ENCODE measurements at places on chromosomes 5 and 9.

DNA sequence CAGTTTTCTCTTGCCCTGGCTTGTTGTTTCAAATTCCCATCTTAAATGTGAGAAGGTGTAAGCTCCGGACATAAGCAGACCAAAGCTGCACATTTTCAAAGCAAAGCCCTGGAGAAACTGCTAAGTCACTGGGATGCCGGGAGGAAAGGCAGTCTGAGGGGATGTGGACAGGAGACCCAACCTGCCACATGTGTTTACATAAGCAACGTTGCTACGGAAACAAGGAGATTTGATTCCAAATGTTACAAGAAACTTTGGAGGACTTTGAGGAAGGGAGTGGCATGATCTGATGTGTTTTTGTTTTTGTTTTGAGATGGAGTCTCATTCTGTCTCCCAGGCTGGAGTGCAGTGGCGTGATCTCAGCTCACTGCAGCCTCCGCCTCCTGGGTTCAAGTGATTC, 25.7 kb upstream of the INSYN2B start:
- DNase-seq = no peak

DNA sequence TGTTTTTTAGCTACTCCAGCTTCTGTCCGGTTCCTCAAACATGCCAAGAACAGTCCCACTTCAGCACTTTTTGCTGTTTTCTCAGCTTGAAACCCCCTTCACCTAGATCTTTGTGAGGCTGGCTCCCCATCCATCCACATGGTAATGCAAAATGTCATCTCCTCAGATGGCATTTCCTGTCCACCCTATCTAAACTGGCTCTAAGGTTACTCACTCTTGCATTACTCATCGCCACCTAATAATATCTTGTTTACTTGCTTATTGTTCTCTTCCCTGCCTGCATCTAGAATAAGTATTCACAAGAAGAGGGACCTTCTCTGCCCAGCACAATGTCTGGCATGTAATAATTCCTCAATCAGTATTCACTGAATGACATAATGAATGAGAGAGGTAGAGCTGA, 220.1 kb downstream of the FAM114A2 start:
- DNase-seq = no peak

DNA sequence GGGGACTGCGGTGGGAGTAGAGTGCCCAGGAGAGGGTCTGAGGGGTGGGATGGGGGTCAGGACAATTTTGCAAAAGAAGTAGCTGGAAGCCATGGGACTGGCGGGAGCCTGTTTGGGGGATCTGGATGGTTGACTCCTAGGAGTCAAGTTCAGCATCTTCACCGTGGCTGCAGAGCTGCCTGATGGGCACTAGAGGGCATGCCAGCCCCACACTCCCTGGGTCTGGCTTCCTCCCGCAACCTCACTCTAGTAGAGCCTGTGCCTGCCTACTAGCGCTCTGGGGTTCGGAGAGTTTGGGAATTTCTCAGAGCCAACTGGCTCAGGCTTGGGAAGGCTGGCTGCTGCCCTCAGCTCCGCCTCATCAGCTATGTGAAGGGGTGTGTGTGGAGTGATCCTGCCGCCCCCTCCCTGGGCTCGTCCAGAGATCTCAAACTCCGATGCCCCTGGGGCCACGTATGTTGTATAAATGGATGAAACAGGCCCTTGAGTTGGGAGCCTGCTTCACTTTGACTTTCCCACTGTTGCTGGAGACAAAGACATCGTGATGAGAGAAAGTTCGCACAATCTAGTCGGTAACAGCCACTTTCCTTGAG, 10.8 kb downstream of the TSPAN17 start:
- DNase-seq = no peak

DNA sequence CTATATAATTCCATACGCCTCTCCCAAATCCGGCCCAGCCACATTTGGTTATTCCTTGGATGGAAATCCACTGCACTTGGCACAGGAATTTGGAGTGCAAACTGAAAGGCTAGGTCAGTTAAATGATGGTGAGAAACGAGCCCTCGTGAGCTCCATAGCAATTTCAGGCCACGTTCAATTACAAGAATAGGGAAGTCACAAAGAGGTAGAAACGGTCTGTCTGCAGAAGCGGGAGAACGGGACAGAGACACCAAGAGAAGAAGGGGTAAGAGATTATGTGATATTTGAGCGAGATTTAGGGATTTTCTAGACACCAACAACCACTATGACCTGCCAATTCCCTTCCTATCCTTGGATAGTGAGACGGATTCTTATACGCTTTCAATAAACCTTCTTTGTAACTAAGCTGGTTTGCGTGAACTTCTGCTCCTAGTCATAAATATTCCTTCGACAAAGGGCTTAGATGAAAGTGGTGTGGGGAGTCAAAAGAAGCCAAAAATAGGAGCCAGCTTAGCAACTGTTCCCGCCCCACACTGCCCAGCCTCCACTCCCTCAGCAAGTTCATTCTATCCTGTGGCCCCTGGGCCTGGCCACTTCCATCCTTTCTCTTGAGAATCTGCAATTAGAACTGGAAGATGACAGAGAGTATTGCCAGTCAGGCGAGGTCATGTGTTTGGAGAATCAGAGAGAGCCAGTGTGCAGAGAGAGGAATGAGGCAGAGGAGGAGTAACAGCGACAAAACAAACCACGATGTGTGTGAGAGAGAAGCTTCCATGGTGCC, 118.4 kb downstream of the ZNF608 start:
- no peak for DNase-seq

- no peak for DNase-seq
These were observed 53.5 kb upstream of the MCCC2 start for GRCh38 chr5:71533615-71534014.

DNA sequence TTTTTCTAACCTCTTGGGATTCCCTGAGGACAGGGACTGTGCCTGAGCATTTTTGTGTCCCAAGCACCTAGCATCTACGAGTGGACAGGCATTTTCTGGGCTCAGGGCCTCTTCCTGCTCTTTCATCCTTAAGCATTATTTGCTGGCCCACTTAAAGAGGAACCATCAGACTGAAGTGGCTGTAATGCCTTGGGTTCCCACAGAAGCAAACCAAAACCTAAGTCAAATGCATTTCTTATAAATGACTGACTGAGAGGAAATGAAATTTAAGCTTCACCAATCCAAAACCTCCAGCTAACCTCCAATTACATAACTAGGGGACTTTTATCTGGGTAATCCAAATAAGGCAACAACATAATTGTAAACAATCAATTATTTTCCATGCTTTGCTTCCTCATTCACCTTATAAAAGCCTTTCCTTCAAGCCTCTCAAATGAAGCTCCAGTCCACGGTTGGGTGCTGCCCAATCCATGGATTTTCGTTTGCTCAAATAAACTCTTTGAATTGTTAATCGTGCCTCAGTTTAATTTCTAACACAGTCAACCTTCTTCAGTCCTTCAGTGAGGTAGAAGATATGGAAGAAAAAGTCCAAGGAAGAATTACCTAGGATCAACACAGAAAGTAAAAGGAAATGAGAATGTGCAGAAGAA, 25.3 kb upstream of the SLC31A2 start:
- DNase-seq = no peak

DNA sequence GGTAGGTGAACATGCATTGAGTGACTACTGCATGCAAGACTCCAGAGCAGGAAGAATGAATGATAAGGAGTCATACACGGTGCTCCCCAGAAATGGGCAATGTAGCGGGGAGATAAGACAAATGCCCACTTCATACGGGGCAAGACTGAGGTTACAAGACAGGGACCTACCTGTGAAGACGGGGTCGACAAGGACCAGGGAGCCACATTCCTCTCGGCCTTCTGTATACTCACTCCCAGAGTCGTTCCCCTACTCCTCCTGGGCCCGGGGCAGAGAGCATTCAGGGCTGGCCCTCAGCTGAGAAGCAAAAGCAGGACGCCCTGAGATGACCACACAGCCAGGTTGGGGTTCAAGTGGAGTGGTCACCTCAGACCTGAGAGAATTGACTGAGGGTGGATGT, 26.7 kb downstream of the PITX1 start:
- DNase-seq = no peak

- DNase-seq = no peak
These were observed 216.7 kb downstream of the CCDC171 start for GRCh38 chr9:15769547-15769946.

DNA sequence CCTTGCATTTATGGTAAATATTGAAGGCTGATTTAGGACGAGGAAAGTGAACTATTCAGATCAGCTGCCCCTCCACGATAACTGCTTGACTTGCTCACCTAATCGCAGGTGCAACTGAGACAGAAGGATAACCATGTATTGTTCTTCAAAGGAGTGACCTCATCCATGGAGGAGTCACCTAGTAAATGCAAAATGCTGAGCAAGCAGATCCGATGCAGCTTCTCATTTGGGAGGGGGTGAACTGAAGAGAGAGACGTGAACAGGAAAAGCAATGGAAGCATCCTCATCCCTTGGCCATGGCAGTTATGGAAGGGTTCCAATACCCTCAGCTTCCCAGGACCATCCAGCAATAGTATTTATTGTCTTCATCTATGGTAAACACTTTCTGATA, 47.5 kb downstream of the RASGRF2 start:
- no peak for DNase-seq

GRCh38 chr5:6202968-6203365, 175.4 kb downstream of the MED10 start:
- DNase-seq = no peak

- no peak for DNase-seq
These were observed 320.4 kb upstream of the CCNH start for GRCh38 chr5:87732875-87733768.

GRCh38 chr9:76245518-76245917, 148.7 kb downstream of the RFK start:
- no peak for DNase-seq

- DNase-seq = no peak
These were observed 539.8 kb upstream of the FAM174A start for GRCh38 chr5:99995407-99995806.

DNA sequence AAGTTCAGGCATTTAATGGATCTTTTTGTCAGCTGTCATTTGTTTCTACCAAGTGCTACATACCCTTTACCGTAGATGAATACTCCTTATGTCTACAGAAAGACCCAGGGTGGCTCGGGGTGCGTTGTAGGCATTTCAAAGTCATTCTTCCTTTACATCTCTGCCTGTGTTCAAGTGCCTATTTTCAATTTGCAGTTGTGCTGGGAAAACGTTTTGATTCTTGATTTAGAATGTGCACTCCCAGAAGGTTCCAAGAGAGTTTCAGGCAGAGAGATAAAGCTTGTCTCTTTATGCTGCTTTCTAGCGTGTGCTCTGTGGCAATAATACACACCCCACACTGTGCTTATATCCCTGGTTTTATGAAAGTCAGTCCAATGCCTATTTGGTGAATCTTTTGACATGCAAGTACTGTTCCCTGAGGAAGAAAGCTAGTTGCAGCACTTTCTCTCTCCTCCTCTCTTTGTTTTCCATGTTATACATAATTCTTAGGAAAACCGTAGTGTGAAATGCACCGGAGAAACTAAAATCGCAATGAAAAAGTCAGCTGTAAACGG, 828.1 kb upstream of the ZNF608 start:
- DNase-seq = no peak

DNA sequence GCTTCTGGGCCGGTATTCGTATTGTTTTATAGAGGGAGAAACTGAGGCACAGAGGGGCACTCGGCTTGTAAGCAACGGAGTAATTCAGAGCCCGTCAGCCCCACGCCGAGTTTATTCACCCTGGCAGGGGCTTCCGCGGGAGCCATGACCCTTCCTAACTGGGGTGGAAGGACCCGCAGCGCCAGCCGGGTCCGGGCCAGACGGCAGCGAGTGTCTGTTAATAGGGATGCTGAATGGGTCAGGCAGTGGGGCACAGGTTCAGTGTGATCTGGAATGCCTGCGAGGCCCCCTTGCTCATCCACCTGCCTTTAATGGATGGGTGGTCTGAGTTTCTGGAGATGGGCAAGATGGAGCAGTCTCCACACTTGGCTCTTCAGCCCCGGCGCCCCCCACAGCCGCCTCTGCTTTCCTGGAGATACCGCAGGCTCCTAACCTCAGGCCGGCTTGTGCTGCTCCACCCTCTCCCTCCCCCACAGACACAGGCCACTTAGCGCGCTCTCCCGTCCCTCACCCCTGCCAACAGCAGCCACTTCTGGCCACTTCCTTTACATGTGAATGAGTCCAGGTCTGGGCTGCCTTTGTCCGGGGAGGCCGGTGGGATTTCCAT, 147.1 kb downstream of the ERCC6L2 start:
- DNase-seq = no peak

DNA sequence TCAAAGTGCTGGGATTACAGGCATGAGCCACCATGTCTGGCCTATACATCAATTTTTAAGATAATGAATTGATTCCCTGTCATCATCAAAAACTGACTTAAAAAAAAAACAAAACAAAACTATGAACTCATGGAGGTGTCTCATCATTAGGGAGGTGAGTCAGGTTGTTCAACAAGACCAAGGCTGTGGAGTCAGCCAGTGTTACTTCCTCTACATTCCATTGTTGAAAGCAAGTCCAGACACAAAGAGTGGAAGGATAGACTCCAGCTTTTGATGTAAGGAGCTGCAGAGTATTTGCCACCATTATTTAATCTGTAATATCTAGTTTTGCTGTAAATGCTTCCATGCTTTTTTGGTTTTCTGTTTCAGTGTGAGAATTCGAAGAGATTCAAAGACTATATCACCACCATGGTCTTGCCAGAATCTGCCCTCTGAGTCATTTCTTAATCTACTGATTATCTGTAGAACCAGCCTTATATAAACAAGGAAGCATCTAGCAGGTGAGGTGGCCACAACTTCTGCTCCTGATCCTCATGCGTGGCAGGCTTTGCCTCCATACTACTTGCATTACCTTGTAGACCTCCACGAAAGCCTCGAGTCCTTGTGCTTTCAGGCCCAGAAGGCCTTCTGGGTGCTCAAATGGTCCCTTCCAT, 156.1 kb downstream of the FGF1 start:
- no peak for DNase-seq

GRCh38 chr9:132401824-132402223, 4.8 kb downstream of the TTF1 start:
- no peak for DNase-seq

- no peak for DNase-seq
These were observed 100.7 kb downstream of the RAB3C start for GRCh38 chr5:58683567-58683966.

DNA sequence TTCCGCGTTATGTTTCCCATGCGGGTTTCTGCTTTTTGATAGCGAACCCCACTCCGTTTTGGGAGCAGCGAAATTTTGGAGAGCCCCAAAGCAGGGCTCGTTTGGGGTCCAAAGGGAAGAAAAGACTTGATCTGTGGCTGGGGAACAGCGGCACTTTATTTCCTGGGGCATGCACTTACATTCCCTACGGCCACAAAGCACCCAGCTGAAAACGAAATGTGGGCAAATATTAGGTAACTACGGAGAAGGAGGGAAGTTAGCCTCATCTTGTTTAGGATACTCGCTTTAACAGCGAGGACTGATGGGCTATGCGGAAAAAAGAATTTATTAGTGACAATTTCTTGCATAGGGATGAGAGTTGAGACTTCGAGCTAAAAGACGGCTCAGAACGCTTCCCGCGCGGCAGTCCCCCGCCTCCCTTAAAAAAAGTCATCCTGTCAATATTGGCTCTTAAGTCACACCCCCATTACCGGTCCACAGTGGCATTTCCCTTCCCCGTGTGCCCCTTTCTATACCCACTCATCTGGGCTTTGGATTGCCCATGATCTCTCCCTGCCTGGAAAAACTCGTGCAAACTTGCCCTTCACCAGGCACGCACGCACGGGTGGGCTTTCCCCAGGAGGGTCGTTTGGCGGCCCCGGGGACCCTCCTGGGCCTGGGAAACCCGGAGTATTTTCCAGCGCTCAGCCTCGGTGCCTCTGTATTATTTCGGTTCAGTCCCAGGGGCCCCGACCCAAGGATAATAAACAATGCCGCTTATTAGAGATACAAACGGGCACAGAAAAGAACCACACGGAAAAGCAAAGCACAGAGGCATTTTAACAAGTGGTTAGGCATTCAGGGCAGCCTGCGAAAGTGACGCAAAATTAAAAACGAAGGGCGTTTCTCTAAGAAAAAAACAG, 35.8 kb upstream of the NFIB start:
- no peak for DNase-seq
